Left colon (tissue), 2 donors: ENCODE measurements at places on chromosomes 1 and 21. TPM values are rescaled to one million over a fixed set of nuclear protein-coding genes. Genes with fewer than 3 reads are reported as not detected.
A peak's percentile ranks its signal among the peaks of the same experiment; 100 is the strongest.

SLFNL1 gene
- total RNA-seq = 0.25 TPM

C4BPA gene
- 4.5 TPM for total RNA-seq

APOBEC4 gene
- total RNA-seq = not detected

NEK2 gene
- total RNA-seq = 2.0 TPM

CFAP141 gene
- total RNA-seq = not detected

- DNase-seq = no peak
Measured at GRCh38 chr1:115239426-115239825, 98.6 kb downstream of the NGF start.

GRCh38 chr1:36743286-36744005 lies 260.7 kb upstream of the CSF3R start:
- DNase-seq = no peak

GRCh38 chr1:221823561-221823960 lies 81.7 kb upstream of the DUSP10 start:
- no peak for DNase-seq

GRCh38 chr21:17428484-17428869 lies 84.4 kb upstream of the CXADR start:
- DNase-seq = no peak

GRCh38 chr1:201456499-201457309 lies 12.3 kb downstream of the PHLDA3 start:
- no peak for DNase-seq

DNA sequence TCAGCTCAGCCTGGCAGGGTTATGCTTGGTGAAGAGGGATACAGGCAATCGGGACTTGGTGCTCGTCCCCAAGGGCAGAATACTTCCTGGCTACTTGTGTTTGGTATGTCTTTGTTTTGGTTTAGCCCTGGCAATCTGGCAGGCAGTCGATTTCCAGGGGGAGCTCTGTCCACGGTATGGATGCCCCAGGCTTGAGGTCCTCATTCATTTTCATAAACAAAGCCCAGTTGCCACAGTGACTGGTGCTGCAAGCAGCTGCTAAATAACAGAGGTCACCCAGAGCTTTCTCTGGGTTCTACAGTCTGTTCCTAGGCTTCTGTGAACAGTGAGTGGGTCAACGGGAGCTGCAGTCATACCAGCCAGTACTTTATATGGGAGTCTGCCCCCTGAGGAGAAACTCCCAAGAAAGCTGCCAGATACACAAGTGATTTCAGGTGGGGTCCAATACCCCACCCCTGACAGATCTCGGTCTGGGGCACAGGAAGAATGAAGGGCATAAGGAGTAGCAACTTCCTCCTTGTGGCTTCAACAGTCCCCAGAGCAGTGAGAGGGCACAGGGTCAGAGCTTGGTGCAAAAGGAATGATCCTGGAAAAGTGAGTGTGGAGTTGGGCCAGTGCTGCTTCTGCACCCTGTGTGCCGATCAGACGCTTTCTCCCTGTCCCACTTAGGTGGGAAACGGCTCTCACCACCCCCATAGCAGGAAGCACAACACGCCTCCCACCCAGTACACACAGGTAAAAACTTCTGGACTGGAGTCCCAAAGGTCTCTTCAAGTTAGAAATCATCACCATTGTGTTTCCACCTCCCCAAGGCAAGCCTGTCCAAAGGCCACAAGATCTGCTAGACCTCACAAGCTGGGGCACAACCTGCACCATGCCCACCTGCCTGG lies 55.5 kb downstream of the TGFBR3 start:
- DNase-seq = peak; percentile 54

DNA sequence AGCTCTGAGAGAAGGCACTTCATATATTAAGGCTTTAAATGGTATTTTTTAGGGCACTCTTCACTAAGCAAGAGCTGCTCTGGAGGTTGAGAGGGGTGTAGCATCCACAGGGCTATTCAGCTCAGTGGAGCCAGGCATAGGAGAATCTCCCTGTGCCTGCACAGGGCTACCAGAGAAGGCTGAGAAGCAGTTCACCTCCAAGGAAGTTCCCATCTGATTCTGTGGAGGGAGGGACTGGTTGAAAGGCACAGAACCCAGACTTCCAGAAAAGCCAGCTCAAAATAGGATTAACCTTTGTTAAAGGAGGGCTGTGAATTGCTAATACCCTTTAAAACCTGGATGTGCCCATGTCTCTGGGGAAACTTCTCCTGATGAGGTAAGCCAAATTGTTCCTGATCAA lies 304.5 kb downstream of the TTLL7 start:
- no peak for DNase-seq

DNA sequence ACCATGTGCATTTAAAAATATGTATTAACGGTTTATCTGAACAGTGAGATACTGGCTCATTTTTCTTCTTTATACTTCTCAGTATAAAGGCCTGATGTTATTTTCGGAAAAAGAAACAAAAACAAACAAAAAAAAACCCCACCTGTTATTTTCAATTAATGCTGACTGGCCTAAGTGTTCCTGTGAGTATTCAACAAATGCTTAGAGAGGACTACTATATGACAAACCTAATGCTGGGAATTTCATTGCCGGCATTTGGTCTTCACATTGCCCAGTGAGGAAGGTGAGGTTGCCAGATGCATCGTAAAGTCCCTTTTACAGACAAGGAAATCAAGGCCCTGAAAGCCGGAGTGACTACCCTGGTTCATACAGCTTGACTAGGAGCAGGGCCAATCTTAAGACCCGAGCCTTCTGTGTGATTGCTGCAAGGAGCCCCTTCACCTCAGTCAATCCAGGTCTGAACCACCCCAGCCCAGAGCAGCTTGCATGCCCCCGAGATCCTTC lies 599 bp downstream of the MRPL24 start:
- no peak for DNase-seq

DNA sequence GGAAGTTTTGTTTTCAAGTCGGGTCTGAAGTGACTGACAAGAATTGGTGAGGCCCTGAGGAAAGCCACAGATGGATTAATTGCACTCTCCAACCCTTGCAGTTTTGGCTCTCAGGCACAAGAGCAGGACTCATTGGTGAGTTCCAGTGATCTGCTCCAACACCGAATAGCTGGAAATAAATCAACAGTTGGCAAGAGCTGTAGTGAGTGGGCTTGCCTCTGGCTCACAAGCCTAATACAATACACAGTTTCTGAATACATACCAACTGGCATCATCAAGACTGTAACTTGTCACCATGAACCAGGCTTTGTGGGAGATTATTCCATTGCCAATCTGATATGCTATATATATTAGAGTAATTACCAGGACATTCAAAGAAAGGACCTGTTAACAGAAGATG lies 131.6 kb downstream of the GRIK1 start:
- DNase-seq = no peak

- DNase-seq = no peak
Measured at GRCh38 chr1:27021354-27022031, 8.8 kb upstream of the TENT5B start.

DNA sequence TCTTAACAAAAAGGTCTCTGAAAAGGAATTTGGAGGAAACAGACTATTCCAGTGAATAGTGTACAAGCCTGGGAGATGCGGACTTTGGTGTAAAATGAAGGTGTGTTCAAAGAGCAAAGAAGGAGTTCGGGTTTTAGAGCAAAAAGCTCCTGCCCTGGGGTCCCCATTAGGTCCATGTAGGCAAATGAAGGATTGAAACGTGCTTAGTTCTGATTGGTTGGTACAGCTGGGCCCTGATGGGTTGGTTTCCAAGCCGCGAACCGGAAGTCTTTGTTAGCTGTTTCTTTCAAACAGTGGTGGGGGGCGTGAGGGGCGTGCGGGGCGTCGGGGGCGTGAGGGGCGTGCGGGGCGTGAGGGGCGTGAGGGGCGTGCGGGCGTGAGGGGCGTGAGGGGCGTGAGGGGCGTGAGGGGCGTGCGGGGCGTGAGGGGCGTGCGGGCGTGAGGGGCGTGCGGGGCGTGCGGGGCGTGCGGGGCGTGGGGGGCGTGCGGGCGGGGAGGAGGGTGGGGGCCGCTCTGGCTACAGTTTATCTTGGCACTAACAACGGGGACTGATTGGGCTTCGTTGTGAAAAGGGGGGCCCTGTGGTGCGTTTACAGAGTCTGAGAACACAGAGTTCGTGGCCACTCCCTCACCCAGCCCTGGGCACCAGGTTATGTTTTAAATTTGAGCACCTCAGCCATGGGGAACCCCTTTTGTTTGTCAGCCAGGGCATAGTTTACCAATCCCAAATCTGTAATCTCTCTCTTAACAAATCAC lies 29.4 kb downstream of the LRRC3 start:
- DNase-seq = no peak

DNA sequence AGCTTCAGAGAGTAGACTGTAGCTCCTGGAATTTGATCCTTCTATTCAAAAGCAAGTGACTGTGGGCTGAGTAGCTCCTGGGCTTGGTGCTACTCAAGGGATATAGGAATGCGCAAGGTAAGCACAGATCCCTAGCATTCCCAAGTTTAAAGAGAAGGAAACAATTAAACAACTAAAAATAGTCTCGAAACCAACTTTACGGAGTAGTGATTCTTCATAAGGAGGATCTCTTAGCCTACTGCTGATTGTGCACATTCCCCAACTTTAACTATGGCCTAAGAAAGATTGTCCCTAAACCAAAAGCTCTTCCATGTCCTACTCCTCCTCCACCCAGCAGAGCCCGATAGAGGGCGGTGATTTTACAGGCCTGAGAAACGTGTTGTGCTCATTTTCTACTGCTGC lies 226.5 kb upstream of the CAMK1G start:
- no peak for DNase-seq

GRCh38 chr1:67738401-67738800 lies 53.4 kb downstream of the GADD45A start:
- DNase-seq = no peak
